CD4-positive, alpha-beta T cell treated with Interleukin-10 for 1 hour (primary cell): ENCODE measurements at places on chromosomes 3 and 15.

- DNase-seq = no peak
Measured at GRCh38 chr3:14984581-14985113, 37.3 kb downstream of the NR2C2 start.

- no peak for DNase-seq
Measured at GRCh38 chr15:66931768-66932633, 133.4 kb upstream of the SMAD3 start.

DNA sequence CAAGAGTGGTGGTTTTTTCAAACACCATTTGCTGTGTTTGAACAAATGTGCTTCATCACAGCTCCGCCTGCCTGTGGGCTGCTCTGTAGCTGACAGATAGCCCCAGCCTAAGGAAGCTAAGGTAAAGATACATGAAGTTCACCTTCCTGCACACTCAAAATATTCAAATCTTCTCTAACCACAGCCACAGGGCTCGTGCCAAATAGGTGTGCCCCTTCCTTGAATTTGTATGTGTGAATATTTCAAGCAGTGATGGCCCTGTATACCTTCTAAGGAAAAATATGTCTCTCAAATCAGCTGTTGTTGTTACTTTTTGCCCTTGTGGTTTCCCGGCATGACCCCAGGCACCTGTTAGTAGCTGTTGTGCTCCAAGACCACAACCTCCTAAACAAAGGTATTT, 92.8 kb downstream of the CCNL1 start:
- DNase-seq = peak; percentile 60

DNA sequence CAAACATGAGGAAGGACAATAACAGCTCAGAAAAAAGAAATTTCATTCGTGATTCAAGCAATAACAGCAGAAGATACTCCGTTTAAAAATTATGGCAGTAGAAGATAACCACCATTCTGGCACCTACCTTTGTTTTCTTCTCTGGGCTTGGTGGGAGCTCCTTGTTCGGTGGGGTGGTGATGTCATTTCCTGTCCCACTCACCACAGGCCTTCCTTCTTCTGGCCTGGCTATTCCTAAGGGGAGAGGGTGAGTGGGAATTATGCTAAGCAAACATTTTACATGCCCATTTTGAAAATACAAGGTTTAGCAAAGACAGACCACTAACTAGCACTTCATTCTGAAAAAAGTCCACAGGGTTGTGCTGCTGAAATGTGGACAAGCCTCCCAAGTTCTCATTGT, 74.4 kb downstream of the DHX30 start:
- DNase-seq = no peak

GRCh38 chr3:12302564-12302963, 13.7 kb downstream of the PPARG start:
- no peak for DNase-seq

DNA sequence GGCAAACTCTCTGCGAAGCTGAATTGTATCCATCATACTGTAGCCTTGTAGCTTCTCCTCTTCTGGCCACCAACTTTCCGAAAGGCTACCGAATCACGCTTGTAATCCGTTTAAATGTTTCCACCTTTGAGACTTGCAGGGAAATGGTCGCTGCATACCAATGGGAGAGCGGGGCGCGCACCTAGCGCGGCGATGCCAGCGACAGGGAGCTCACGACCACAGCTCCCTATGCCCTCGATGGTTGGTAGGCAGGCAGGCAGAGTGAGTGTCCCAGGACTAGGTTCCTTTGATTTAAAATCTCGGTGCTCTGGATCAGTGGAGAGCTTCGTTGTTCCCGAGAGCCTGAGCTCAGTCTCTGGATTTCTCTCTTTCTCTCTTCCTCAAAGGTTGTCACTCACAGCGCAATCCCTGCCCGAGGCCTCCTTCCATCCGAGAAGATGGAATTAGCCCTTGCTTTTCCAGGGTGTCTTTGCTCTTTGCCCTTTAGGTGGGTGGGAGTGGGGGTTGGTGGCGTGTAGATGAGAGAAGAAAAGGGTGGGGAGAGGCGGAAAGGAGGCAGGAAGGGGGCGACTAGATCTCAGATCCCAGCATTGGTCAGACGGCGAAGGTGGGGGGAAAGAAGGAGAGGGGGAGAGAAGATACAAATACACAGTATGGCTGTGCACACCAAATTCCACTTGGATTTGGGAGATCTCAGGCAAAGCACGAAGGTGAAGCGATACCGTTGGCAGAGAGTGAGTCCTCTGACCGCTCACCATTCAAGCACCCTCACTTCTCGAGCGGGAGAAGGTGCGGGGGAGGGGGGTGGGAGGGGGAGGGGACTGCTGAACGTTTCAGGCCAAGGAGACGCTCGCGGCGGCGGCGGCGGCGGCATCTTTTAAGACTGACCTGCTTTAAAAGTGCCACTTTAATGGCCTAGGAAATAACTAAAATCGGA, at the start of gene SLITRK3:
Gene SLITRK3 (minus strand): TSS at position 745 of the 937 bp plus-strand sequence. CDS start 5,554 bp downstream, outside the sequence.
- DNase-seq = no peak

DNA sequence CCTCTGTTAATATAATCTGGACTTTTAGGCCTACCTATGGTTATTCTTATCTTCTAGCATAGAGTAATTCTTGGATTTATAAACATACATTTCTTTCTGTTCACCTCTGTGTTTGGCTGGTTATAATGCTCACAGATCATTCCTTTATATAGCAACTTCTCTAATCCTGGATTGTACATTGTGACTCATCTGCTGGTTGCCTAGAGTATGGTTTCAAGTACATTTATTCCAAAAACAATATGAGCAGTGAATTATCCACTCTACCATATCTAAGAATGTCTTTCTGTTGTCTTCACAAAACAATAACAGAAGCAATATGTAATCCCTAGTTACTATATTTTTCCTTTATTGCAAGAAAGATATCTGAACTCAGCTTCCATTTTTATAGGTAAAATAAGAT, 35.3 kb downstream of the FSIP1 start:
- DNase-seq = no peak

GRCh38 chr15:76791511-76791910, 113.6 kb downstream of the SCAPER start:
- no peak for DNase-seq

DNA sequence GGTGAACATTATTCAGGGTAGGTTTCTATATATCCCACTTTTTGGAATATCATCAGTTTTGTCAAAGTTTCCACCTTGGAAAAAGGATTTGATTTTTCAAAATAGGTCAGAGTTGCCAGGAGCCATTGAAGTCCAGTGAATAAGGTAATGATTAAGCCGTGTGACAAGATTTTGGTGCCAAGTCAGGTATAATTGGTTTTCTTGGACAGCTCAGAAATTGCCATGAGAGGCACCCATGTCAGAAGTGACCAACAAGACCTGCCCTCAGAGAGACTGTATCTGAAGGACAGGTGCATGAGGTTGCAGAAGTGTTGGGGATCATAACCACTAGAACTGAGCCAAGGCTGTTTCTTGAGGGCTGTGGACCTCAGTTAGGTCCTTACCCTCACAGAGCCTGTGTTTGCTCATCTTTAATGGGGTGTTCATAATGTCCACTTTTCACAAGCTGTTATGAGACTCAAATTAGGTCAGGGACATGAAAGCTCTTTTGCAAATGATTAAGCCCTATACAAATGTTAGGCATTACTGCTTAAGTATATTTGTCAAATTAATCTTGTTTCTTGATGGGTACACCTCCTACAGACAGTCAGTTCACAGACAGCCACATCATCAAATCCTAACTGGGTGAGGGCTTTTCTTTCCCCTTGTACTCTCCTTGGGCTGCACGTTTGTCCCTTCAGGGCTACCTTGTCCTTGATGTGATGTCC, 32.3 kb downstream of the CASR start:
- DNase-seq = no peak

DNA sequence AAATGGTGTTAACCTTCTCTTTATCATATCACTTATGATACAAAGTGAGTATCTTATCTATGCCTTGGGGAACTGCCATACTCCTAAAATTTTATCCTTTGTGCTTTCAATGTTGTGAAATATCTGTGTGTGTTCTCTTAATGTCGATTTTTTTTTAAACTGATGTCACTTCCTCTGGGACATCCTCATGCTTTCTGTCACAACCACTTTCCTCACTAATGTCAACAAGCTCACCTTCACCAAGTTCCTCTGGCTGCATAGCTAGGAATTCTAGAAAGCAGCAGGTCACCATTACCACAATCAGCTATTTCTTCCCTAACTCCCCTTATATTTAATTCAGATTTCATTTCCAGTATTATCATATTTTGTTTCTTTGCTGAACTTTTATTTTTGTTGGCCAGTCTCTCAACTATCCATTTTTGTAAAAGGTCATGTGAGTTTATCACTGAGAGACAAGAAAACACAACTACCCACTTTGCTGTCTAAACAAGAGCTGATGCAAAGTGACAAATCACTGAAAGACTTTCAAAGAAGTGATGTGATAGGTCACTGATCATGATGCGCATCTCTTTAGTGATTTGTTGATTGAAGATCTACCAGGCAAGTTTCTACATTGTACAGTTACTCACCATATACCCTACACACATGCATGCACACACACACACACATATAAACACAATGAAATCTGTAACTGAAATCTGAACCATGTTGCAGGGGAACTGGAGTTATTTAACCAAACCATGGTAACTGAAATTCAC, 369.0 kb downstream of the ULK4 start:
- no peak for DNase-seq

GRCh38 chr15:99677540-99678134, 55.6 kb downstream of the LYSMD4 start:
- DNase-seq = no peak

DNA sequence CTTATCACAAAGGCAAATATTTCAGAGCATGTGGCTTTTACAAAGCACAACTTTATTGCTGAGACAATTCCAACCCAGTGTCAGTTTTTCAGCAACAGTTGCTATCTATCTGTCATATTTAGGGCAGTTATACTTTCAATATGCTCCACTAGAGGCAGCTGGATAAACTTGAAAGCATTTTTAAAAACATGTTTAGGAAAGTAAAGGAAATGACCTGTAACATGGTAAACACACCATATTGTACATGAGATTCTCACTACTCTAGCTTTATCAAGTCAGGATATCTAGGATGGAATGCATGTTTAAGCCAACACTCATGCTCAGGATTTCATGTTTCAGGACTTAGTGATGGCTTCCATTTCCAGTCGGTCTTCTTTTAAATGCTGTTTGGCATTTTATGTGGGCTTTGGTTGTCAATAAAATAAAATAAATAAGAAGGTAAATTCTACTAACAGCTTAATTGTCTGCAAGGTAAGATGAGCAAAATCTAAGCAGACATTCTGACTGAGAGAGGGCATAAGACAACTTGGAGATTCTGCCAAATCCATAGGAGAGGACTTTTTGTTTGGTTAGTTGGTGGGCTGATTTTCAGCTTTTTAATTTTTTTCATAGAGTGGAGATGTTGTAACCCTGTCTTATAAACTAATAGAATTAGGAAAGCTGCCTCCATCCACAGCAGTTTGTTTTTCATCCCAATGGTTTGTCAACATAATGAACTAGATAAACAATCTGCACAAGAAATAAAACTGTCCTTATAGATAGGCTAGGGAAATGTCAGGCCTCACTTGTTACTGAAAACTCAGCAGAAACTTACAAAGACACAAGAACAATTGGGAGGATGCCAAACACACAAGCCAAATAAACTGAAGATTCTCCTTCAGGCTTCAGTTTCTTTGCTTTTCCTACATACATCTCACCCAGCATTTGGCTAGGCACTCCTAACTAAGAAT, 63.4 kb upstream of the CPB1 start:
- no peak for DNase-seq

GRCh38 chr3:9949626-9950025, 2.6 kb downstream of the PRRT3 start:
- DNase-seq = no peak

GRCh38 chr15:69389426-69389825, 24.7 kb upstream of the KIF23 start:
- no peak for DNase-seq

DNA sequence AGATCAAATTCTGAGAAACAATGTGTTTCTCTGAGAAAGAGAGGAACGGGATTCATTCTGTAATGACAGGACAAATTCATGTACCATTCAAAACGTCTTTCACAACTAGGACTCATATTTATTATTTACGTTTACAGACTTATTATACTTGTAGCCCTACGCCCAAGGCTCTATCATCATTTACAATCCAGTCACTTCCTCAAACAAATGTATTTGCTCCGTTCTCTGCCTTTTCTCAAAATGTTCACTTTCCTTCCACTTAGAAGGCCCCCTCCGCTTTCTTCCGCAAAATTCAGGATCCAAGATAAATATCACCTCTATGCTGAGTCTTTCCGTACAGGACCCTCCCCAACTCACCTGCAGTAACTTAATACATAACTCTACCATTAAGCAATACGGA, 745 bp downstream of the RSL24D1 start:
- no peak for DNase-seq

- no peak for DNase-seq
Measured at GRCh38 chr15:92749216-92749615, 93.6 kb upstream of the FAM174B start.

- peak; percentile 85 for DNase-seq
Measured at GRCh38 chr15:89358755-89359439, 24.3 kb upstream of the POLG start.

GRCh38 chr15:43433165-43433564, 59.8 kb downstream of the TP53BP1 start:
- no peak for DNase-seq

- no peak for DNase-seq
Measured at GRCh38 chr3:124442463-124442862, 287.8 kb upstream of the UMPS start.

DNA sequence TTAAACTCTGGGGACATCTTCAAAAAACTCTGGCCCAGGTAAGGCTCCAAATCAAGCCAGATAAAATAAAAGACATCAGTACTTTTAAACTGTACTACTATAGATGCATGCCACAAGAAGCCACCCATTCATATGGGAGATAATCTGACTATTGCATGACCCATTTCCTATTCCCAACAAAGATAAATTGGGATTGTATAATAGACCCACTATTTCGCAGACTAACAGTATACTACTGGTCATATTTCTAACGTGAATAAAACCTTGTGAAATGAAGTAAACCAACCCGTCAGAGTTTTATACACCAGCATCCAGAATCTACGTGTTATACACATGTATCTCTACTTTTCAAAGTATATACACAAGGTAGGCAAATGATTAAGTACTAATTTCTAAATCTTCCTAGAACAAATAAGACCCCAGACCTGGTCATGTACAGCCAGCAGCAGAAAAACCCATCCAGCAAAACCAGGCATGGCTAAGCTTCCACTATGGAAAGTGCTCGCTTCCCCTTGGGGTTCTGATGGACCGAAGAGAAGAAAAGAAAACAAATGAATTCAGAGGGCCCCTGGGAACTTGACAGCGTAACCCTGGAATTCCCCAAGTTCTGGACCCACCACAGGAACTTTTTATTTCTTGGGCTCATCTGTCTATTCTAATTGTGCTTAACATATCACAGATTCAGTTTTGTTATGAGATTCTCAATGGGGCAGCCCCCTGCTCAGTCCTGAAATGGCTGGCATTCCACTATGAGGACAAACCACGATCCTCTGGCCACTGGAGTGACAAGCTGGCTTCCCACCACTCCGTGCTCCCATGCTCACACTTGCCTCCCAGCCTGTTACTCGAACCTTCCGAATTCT, 69.1 kb downstream of the MB21D2 start:
- no peak for DNase-seq

GRCh38 chr3:107959550-107960154, 131.2 kb downstream of the CD47 start:
- no peak for DNase-seq

GRCh38 chr15:73856458-73857192, 16.7 kb upstream of the TBC1D21 start:
- DNase-seq = no peak

- no peak for DNase-seq
Measured at GRCh38 chr3:138948371-138949001, 1.5 kb downstream of the FOXL2NB start.

- DNase-seq = no peak
Measured at GRCh38 chr3:122353893-122354401, 28.9 kb downstream of the CSTA start.
